Motor neuron (in vitro differentiated cells): ENCODE measurements at places on chromosomes 1 and 21.
A peak's percentile ranks its signal among the peaks of the same experiment; 100 is the strongest.

DNA sequence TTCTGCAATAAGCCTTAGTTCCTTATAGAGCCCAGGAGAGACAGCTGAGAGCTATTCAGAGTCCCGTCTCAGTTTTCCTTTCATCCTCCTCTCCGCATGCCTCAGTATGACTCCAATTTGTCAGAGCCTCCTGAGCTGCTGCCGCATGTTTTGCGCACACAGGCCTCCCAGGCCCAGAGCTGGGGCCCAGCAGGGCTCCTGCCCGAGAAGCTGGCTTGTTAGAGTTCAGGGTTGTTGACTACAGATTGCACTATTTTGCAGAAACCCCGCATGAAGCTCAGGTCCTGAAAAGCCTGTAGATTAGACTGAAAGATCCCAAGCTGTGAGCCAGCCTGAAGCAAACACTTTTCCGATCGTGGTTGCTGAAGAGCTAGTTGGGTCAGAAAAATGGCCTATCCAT lies 51.5 kb downstream of the IGSF5 start:
- ATAC-seq: no peak

GRCh38 chr1:14303011-14303410 lies 295.5 kb upstream of the KAZN start:
- no peak for ATAC-seq

GRCh38 chr1:109277434-109278204 lies 5.3 kb downstream of the PSRC1 start:
- ATAC-seq: peak; percentile 67

GRCh38 chr1:93000291-93000690 lies 39.0 kb upstream of the DIPK1A start:
- ATAC-seq: no peak

DNA sequence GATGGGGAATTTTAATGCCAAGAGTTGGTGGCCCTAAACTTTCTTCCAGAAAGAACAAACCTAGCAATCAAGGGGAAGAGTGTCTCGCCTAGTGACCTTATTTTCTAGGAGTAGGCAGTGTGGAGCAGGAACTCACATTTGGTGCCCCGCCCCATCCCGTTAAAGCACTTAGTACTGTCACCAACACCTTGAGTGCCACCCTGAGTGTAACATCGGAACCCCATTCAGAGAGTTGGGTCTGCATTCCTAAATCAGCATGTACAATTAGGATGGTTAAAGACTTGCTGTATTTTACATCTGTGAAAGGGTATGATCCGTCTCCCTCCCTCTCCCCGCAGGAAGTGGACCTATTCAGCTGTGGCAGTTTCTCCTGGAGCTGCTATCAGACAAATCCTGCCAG lies 15.5 kb downstream of the ETS2 start:
- no peak for ATAC-seq
